ENCODE measurements at places on chromosomes 5 and 9.

GRCh38 chr9:6243746-6244145 is 28.1 kb downstream of the IL33 start:
- no peak overlapping the region for H3K27ac ChIP-seq
- no peaks in the 10 kb centered on the region for H3K36me3 ChIP-seq
- H3K4me3 ChIP-seq, result no peak overlapping the region
- DNase-seq, result no peak
- no peaks in the 10 kb centered on the region for H3K27me3 ChIP-seq

GRCh38 chr9:114452219-114453165 is 52.8 kb downstream of the WHRN start:
- H3K36me3 ChIP-seq, result no peaks in the 10 kb centered on the region
- no peaks in the 10 kb centered on the region for H3K27me3 ChIP-seq
- H3K4me3 ChIP-seq, result no peak overlapping the region

- no peak for DNase-seq
- H3K4me1 ChIP-seq, result peaks cover under 1% of the 10 kb centered on the region
- H3K4me3 ChIP-seq, result no peak overlapping the region
- no peaks in the 10 kb centered on the region for H3K36me3 ChIP-seq
Measured at GRCh38 chr9:136784997-136785361, 6.2 kb upstream of the TMEM141 start.

DNA sequence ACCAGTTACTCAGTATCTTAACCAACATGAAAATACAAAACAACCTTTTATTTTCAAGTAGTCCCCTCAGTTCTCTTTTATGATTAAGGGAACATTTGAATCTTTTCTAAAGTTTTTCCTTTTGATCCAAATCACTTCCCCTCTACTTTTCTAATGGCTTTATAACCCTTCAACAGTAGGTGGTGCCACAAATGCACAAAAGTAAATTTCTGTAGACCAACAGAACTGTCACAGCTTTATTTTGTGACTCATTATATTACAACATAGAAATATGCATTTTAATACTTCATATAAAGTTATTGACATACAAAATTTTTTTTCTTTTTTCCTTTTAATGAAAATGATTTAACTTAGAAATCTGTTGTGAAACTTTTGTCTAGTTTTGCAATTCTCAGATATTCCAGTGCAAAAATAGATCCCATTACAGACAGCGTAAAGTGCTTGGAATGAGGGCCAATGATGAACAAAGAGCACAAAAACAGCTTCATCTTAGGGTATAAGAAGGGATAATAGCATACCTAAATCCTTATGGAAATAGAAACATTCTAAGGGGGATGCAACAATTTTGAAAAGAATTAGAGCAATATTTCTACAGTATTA is 17.0 kb downstream of the NIPSNAP3B start:
- no peak overlapping the region for H3K27ac ChIP-seq
- no peaks in the 10 kb centered on the region for H3K4me1 ChIP-seq
- DNase-seq, result no peak

DNA sequence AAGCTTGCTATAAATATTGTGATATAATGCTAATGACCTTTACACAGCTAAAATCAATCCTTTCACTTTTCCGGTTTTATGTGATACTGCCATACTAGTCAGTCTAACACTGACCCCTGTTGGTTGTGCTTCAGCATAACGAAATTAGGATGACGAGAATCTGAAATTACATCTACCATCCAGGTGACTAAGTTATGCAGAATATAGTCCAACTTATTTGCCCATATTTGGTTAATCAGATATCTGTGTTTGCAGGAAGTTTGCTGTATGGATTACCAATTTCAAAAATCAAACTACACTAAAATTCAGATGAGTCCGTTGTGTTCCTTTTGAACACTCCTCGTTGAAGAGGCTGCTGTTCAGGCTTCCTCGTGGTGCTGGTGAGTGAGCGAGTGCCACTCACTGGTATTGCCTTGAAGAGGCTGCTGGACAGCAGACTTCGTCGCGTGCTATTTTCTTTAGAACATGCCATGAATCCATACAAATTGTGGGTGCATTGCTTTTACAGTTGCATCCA is 32.5 kb downstream of the TENT4A start:
- H3K4me3 ChIP-seq, result no peak overlapping the region
- H3K27me3 ChIP-seq, result no peaks in the 10 kb centered on the region
- DNase-seq, result peak; percentile 71
- peaks cover 60% of the 10 kb centered on the region for H3K36me3 ChIP-seq
- no peak overlapping the region for H3K27ac ChIP-seq

GRCh38 chr5:157603333-157604190 is 28.0 kb upstream of the ADAM19 start:
- no peaks in the 10 kb centered on the region for H3K36me3 ChIP-seq
- H3K27me3 ChIP-seq, result no peaks in the 10 kb centered on the region
- peaks cover 37% of the 10 kb centered on the region for H3K4me1 ChIP-seq
- H3K27ac ChIP-seq, result peak overlapping the region; percentile 98
- peak overlapping the region; percentile 25 for H3K4me3 ChIP-seq
- no peak for DNase-seq

- DNase-seq, result no peak
- H3K4me3 ChIP-seq, result no peak overlapping the region
- no peak overlapping the region for H3K27ac ChIP-seq
- no peaks in the 10 kb centered on the region for H3K4me1 ChIP-seq
- no peaks in the 10 kb centered on the region for H3K27me3 ChIP-seq
Measured at GRCh38 chr5:132837868-132838267, 7.4 kb upstream of the SHROOM1 start.

GRCh38 chr5:125236007-125236406 is 489.6 kb upstream of the ZNF608 start:
- no peak overlapping the region for H3K27ac ChIP-seq
- H3K36me3 ChIP-seq, result no peaks in the 10 kb centered on the region
- H3K4me1 ChIP-seq, result 0 out of 2 replicates have a peak, but pooled peaks cover 3% of the 10 kb centered on the region
- H3K4me3 ChIP-seq, result no peak overlapping the region
- DNase-seq, result no peak

GRCh38 chr5:58273711-58274110 is 186.2 kb downstream of the PLK2 start:
- DNase-seq, result no peak
- no peaks in the 10 kb centered on the region for H3K4me1 ChIP-seq
- H3K27ac ChIP-seq, result no peak overlapping the region
- no peak overlapping the region for H3K4me3 ChIP-seq
- no peaks in the 10 kb centered on the region for H3K27me3 ChIP-seq
- no peaks in the 10 kb centered on the region for H3K36me3 ChIP-seq

GRCh38 chr9:37636511-37637448 is 14.0 kb upstream of the FRMPD1 start:
- DNase-seq, result no peak
- H3K36me3 ChIP-seq, result no peaks in the 10 kb centered on the region
- H3K4me3 ChIP-seq, result no peak overlapping the region

DNA sequence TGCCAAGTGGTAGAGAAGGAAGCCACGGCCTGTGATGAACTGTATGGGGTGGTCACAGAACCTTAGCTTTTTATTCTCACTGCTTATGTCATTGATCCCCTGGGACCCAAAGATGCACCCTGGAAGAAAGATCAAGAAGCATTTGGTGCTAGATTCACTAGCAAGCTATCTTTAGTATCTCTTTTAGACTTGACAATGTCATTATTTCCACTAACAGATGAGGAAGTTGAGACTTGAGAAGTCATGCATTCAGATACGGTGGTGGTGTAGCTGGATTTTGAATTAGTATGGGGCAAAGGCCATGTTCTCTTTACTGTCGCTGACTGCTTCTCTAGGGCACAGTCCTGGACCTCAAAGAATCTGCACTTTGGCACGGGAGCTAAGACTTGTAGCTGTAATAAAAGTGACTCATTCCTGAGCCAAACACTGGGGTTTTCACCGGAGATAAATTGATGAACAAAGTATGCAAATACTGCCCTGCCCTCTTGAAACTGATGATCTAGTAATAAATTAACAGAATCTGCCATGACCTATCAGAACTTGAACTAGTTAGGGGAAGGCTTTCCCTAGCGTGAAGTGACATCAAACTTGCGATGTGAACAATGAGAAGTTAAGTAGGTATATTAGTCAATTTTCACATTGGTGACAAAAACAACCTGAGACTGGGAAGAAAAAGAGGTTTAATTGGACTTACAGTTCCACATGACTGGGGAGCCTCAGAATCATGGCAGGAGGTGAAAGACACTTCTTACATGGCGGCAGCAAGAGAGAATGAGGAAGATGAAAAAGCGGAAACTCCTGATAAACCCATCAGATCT is 5.4 kb downstream of the GDA start:
- DNase-seq, result no peak
- no peaks in the 10 kb centered on the region for H3K4me1 ChIP-seq
- peaks cover 17% of the 10 kb centered on the region for H3K27me3 ChIP-seq
